ENCODE measurements at places on chromosomes 3 and 15.

DNA sequence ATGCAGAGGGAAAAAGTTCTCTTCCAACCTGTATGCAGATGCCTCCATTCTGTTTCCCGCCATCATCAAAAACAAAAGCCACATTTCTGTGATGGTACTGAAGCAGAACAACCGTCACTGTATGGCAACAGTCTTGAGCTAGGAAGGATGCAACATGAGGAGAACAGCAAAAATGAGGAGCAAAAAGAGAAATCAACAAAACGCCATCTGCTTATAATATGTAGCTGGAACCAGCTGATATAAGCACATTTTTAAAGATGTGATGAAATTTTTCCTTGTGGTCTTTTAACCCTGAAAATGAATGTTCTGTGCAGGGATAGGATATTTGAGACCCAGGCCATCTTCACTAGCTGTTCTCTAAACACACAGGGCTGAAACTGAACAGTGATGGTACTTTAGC, 287.0 kb downstream of the ZIC4 start:
- no peak for DNase-seq

GRCh38 chr3:11820531-11821041, 26.1 kb downstream of the TAMM41 start:
- DNase-seq: no peak

- no peak for DNase-seq
Measured at GRCh38 chr15:62950462-62950931, 92.0 kb upstream of the TPM1 start.

DNA sequence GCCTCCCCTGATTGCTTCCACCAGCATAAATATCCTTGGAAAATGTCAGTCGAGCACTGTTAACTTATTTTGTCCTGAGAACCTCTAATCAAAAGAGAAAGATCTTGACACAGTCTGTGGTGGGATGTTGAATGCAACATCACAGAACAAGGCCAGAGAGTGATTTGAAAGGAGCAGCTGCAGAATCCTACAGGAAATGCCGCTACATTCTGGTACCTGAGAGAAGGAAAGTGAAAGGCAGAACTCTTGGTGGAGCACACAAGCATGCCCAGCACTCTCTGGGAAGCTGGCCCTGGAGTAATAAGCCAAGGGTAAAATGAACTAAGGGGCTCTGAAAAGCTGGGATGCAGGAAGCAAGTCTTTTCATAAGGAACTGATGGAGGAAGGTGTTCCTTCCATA, 75.8 kb downstream of the CBLB start:
- no peak for DNase-seq

- no peak for DNase-seq
Measured at GRCh38 chr3:172268868-172269267, 179.4 kb downstream of the GHSR start.

DNA sequence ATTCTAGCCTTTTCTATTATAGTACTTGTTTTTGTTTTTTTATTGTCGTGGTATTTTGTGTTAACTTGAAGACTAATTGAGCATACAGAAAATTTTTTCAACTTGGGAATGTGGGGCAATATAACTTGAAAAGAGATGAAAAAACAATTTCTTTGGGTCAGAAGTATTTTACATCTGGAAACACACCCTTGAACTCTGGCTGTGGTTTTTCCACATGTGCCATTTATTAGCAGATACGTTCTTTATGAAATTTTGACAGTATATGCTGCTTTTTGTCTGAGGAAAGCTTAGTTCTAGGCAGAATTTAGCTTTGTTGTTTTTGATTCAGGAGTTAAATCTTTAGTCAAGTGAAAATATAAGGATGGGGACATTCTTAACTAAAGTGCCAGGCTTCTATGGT, 44.7 kb downstream of the TCF12 start:
- DNase-seq: no peak

DNA sequence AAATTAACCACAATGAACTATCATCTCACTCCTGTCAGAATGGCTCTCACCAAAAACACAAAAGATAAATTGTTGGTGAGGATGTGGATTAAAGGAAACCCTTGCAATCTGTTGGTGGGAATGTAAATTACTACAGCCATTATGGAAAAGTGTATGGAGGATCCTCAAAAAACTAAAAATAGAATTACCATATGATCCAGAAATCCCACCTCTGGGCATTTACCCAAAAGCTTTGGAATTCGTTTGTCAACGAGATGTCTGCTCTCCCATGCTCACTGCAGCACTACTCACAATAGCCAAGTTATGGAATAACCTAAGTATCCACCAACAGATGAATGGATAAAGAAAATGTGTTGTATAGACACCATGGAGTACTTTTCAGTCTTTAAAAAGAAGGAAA, 21.6 kb downstream of the FSIP1 start:
- no peak for DNase-seq

GRCh38 chr3:106276755-106277612, 408.2 kb upstream of the CBLB start:
- no peak for DNase-seq

DNA sequence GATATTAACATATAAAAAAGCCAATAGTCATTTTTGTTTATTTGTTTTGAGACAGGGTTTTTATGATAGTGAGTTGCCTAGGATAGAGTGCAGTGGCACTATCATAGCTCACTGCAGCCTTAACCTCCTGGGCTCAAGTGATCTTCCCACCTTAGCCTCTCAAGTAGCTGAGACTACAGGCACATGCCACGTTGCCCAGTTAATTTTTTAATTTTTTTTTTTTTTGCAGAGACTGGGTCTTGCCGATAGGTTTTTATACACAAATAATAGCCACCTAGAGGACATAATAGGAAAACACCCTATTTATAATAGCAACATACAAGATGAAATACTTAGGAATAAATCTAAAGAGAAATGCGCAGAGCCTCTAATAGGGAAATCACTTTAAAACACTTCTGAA, 13.3 kb downstream of the EIF3J start:
- no peak for DNase-seq

GRCh38 chr3:42230860-42231259, 35.1 kb downstream of the CCK start:
- DNase-seq: no peak

- no peak for DNase-seq
Measured at GRCh38 chr3:72281551-72281950, 496.6 kb upstream of the PROK2 start.

DNA sequence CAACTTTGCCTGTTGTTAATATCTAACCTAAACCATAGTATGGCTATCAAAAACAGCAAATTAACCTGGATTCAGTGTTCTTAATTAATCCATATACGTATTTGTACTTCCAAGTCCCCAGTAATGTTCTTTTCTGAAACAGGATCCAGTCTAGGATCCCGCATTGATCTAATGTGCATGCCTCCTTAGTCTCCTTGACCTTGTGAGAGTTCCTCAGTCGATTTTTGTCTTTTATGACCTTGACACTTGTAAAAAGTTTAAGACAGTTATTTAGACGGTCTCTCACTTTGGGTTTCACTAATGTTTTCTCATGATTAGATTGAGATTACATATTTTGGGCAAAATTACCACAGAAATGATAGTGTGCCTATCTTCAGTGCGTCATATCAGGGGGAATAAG, 69.4 kb downstream of the TGFBR2 start:
- no peak for DNase-seq

- no peak for DNase-seq
Measured at GRCh38 chr3:112405845-112406244, 72.9 kb downstream of the CD200 start.

- no peak for DNase-seq
Measured at GRCh38 chr3:94734206-94734605, 671.3 kb downstream of the NSUN3 start.

GRCh38 chr15:22904736-22905135, 66.3 kb downstream of the NIPA2 start:
- no peak for DNase-seq

GRCh38 chr3:12513694-12514446, 29.6 kb downstream of the TSEN2 start:
- no peak for DNase-seq

- no peak for DNase-seq
Measured at GRCh38 chr3:27557411-27557810, 73.2 kb upstream of the SLC4A7 start.

DNA sequence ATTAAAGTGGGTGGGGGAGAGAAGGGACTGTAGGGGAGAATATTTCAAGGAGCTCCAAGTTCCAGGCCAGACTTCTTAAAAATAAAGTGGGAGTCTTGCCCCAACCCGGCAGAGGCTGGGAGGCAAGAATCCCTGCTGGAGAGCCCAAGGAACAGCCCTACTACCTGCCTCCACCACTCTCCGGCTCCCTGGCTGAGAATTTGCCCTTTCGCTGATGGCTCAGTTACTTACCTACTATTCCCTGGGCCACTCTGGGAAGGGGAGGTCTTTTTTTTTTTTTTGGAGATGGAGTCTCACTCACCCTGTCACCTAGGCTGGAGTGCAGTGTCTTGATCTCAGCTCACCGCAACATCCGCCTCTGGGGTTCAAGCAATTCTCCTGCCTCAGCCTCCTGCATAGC, 15.5 kb downstream of the MYL3 start:
- DNase-seq: no peak

DNA sequence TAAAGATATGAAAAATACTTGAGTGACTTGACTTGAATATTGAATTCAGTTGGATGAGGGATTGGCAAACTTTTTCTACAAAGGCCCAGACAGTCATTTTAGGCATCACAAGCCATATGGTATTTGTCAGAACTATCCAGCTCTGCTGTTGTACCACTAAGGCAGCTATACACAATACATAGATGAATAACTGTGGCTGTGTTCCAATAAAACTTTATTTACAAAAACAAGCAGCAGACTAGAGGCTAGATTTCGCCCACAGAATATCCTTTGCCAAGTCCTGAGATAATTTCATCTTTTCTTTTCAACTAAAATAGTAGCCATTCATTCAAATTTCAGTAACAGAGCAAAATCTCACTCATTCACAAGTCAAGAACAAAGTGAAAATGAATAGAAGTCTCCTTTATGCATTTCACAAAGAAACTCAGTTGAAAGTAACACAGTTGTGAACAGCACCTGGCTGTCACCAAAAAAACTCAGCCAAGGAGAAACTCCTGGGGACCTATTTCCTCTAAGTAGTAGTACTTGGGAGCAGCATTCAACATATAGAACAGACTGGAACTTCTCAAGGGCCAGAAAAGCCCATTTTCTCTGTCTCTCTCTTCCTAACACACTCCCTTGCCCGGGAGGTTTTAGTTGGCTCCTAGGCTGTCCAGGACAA, 56.3 kb downstream of the OSBPL10 start:
- no peak for DNase-seq

DNA sequence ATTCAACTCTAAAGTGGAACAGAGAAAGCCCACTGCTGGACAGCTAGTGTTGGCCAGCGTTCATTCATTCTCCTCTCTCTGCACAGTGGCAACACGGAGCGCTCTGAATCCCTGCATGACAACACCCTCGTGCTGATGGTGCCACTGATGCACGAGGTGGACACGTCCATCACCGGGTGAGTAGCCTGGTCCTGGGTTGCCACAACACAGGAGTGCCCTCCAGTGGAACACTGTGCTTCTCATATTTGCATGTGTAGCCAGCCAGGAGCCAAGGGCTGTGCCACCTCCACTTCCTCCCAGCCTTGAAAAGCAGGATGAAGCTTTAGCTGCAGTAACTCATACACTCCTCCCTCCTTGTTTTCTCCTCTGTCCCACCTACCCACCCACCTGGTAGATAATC, 120.0 kb upstream of the CTDSPL start:
- DNase-seq: no peak

GRCh38 chr3:43996379-43997301, 245.0 kb upstream of the TOPAZ1 start:
- DNase-seq: peak; percentile 50

DNA sequence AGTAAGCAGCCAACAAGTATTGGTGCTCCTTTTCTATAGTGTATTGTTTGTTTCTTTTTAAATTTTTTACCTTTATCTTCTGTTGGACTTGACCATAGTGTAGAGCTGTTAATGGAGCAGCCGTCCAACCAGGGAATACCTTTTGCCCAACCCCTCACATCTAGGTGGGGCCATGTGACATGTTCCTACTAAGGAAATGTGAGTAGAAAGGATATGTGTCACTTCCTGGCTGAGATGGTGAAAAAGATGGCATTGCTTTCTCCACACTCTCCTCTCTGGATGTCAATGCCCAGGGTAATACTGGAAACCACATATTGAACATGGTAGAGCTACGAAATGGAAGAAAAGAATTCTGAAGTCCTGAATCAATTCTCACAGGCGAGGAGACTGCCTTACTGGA, 218.8 kb downstream of the TBL1XR1 start:
- no peak for DNase-seq

DNA sequence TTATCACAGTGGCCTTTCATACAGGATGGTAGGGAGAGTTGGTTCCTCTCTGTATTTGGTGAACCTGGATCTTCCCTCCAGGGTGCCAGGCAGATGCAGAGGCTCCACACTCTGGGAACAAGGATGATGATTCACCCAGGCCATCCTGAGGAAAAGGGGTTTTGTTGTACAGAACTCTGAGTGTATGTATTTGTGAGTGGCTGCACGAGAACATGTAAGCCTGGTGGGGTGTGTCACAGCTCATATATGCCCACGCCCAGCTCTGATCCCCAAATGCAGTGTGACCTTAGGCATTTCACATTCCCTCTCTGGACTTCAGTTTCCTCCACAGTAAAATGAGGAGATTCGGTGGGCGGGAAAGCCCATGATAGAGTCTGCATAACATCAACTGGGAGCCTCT, 11.6 kb upstream of the CILP start:
- no peak for DNase-seq

DNA sequence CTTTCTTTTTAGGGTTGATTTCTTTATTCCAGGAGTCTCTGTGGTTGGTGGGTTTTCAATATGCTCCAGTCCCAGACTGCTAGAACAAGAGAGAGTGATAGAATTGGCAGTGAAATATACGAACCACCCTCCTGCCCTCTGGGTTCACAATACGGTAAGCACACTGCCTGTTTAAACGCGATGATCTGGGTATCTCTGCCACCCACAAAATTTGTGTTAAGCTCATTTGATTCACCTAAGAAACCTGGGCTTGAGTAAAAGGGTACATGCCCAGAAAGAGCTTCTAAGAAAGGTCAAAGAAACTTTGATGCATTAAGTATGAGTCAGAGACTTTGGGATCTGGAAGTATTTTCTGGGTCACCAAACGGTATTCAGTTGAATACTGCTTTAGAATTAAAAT, 29.8 kb downstream of the OXNAD1 start:
- DNase-seq: no peak

DNA sequence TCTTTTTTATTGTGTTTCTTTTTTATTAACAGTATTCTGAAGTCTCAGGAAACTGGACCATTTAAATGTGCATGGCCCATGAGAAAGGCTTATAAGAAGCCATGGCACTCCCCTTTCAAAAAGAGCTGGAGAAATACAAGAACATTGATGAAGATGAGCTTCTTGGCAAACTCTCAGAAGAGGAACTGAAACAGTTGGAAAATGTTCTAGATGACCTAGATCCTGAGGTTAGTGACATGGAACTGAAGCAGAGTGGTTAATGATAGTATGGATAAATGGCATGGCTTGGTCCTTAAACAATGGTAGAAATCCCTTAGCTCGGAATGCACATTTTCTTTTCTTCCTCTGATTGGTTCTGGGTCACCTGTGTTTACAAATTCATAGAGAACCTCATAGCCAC, 14.9 kb downstream of the TMOD2 start:
- no peak for DNase-seq

DNA sequence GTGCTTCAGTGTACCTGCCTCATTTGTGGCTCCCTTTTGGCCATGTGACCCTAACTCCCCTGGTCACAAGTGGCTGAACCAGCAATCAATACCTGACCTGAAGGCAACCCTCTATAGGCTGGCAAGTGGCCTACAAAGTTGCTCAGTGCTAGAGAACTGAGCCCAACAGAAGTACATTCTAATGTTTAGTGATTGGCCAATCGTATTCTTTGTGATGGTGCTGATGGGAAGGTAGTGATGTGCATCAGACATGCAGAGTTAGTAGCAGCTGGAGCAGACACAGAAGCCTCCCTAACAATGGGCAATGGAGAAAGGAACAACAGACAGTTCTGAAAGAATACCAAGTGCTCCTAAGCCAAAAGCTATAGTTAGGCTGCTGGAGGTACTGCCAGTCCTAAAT, 10.4 kb upstream of the ATOSA start:
- no peak for DNase-seq
